Stimulated activated CD8-positive, alpha-beta memory T cell treated with anti-CD3 and anti-CD28 coated beads, Interleukin-2, amount 100 ng/mL, for 48 hours (primary cell): ENCODE measurements at places on chromosomes 11 and 22.

GRCh38 chr22:38728871-38729796, 23.4 kb downstream of the GTPBP1 start:
- DNase-seq: no peak

- no peak for DNase-seq
Observed at GRCh38 chr22:47112582-47112965, 350.1 kb downstream of the TBC1D22A start.

GRCh38 chr22:17475318-17476230, 87.7 kb upstream of the SLC25A18 start:
- no peak for DNase-seq

DNA sequence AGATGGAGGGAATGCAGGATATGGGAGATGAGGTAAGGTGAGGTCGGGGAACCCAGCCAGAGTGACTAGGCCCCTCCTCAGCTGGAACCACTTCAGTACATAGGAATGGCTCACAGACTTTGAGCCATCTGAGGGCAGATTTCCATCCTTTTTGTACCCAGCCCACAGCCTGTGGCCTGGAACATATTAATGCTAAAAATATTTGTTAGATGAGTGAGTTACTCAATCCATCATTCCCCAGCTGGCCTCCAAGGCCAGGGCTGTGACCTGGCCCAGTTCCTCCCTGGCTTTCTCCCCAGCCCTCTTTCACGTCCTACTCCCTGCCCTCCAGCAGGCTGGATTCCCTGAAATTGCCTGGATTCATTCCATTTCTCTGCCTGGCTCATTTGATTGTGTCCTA, 57.2 kb upstream of the PRDM11 start:
- DNase-seq: no peak

DNA sequence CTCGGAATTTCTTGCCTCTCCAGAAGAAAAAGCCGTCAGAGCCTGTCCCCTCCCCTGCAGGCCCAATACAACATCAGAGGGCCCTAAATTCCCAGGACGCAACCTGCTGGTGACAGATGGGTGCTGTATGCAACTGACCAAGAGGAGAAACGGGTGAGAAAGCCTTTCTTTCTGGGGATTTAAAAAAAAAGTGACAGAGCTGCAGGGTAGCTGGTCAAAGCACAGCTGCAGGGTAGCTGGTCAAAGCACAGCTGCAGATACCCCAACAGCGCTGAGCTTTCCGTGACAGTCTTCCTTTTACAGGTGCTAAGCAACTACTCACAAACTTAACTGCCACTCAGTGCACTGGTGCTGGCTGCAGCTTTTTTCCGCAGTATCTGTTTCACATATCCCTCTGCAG, 17.8 kb downstream of the AP1B1 start:
- DNase-seq: no peak

DNA sequence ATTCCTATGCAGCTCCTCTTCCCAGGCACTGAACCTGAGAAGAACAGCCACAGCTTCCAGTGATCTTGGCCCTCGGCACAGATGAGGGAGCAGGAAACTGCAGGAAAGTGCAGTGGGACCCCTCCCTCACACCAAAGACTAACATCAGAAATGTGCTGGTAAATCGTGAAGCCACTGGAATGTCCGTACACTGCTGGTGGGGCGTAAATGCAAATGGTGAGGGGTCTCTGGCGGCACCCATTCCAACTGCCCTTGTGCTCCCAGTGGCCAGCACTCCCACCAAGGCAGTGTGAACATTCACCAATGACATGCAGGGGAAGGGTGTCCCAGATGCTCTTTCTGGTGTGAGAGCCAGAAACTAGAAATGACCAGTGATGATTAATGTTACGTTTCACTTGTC, 574.0 kb downstream of the BRD1 start:
- no peak for DNase-seq

DNA sequence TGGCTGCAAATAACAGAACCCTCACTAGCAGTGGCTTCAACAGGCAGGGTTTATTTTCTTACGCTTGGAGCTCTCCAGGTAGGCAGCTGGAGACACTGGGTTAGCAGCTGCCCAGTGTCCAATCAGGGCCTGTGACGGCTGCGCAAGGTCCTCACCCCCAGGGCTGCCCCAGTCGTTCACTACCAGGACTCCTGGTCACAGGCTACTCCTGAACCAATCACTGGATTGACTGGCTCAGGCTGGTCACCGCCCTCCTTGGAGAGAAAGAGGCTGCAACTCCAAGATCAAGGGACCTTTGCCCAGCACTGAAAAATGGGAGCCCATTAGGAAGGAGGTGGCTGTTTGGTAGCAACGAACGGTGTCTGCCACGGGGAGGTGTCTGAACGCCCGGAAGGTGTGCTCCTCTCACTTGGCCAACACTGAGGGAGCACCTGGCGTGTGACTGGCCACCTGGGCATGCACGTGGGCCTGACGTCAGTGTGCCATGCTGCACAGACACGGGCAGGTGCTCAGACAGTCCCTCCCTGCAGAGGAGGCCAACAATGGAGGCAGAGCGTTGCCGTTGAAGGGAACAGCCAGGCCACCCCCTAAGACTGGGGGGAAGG, 5.1 kb downstream of the ARSA start:
- no peak for DNase-seq

GRCh38 chr11:118358071-118358470, 1.3 kb upstream of the UBE4A start:
- DNase-seq: no peak

DNA sequence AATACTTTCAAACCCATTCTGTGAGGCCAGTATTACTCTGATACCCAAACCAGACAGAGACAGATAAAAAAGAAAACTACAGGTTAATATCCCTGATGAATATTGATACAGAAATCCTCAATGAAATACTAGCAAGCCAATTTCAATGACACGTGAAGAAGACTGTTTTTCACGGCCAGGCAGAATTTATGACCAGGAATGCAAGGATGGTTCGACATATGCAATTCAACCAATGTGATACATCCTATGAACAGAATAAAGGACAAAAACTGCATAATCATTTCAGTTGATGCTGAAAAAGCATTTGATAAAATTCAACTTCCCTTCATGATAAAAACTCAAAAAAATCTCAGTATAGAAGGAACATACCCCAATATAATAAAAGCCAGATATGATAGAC, 44.5 kb downstream of the SLC22A24 start:
- no peak for DNase-seq

GRCh38 chr11:77375107-77375506, 73.6 kb upstream of the GDPD4 start:
- DNase-seq: no peak

- no peak for DNase-seq
Observed at GRCh38 chr22:42379966-42380537, 52.2 kb downstream of the NFAM1 start.

DNA sequence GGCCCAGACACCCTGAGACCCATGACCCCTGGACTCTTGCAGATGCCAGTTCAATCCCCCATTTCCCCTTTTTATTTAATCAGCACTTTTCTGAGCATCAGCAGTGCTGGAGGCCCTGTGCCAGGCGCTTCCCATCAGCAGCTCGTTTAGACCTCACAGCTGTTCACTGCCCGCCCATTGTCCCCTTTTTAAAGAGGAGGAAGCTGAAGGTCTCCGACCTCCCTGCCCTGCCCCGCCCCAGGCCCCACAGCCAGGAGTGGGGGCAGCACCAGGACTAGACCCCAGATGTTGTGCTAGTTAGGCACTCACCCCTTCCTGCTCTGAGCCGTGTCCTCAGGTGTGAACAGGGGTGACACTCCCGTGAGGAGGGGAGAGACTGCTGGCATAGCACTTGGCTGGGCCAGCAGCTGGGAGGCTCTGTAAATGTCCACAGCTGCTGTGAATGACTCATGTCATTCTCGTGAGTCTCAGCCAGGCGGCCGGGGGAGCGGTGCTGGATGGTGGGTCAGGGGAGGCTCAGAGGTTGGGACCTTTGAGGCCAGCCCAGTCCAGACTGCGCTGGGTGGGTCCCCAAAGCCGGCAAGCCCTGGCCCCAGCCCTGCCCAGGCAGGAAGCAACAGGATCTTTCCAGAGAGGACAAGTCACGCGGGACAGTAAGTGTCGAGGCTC, 19.9 kb downstream of the EMID1 start:
- DNase-seq: no peak

DNA sequence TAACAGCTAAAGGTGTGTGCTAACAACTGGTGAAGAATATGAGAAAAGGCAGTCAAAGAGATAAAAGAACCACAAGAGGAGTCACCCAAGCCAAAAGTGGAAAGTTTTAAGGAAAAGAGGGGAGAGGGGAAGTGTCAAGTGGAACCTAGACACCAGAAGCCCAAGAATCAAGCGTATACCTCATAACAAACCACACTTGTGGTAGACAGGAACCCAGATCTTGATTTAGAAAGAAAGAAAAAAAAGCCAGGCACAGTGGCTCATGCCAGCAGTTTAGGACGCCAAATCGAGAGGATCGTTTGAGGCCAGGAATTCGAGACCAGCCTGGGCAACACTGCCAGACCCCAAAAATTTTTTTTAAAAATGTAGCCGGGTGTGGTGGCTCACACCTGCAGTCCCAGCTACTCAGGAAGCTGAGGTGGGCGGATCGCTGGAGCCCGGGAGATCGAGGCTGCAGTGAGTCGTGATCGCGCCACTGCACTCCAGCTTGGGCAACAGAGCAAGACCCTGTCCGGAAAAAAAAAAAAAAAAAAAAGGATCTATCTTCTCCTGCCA, 877 bp downstream of the SLC25A17 start:
- DNase-seq: peak; percentile 0

- DNase-seq: no peak
Observed at GRCh38 chr11:121235057-121235456, 57.5 kb upstream of the SC5D start.

- no peak for DNase-seq
Observed at GRCh38 chr11:83241291-83241946, 44.7 kb downstream of the CCDC90B start.

GRCh38 chr11:46321757-46322156, 25.5 kb upstream of the DGKZ start:
- DNase-seq: no peak

GRCh38 chr11:91124363-91124762, 901.5 kb upstream of the CHORDC1 start:
- DNase-seq: no peak
